ENCODE measurements at places on chromosomes 2 and 18.

DNA sequence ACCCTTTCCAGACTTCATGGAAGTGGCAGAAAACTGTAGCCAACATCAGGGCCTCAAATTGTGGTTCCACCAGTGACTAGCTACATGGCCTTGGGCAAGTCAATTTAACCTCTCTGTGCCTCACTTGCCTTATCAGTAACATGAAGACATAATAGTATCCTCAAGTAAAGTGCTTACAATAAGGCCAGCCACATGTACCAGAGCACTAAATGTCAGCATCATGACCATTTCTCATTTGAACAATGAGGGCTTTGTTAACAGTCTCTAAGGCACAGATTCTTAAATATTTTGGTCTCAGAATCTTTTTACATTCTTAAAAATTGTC is 5.8 kb upstream of the KCMF1 start:
- DNase-seq: no peak

DNA sequence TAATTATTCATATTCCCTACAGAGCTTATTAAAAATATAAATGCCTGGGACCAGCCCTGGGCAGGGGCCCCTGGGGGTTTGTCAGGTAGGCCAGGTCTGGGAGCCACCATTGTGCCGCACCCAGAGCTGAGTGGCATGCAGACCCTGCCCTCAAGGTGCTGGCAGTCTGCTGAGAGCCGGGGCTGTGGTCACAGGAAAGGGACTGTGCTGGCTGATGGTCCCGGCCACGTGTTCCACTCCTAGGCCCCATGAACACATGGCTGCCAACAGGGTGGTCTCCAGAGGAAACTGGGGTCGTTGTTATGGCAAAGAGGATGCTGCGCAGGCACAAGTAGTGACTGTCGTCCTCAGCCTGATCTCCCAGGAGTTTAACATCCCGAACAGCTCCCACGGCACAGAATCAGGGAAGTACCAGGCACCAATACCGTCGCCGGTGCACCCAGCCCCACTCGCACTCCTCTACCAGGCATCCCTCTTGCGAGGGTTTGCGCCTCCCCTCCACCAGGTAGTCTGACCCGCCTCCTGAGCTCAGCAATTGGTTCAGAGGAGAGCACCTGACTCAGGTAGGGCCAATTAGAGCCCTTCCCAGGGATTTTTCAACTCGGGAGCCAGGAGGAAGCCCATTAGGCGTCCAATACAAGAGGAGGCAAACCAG is 39.2 kb upstream of the BIN1 start:
- DNase-seq: no peak

GRCh38 chr2:227130636-227131035 is 33.4 kb downstream of the COL4A4 start:
- no peak for DNase-seq

GRCh38 chr2:39164089-39164488 is 43.2 kb upstream of the SOS1 start:
- DNase-seq: no peak

GRCh38 chr2:47024046-47024445 is 108.4 kb upstream of the MCFD2 start:
- DNase-seq: no peak

All from KG1 (cell line).